ENCODE measurements at places on chromosomes 1 and 21.

DNA sequence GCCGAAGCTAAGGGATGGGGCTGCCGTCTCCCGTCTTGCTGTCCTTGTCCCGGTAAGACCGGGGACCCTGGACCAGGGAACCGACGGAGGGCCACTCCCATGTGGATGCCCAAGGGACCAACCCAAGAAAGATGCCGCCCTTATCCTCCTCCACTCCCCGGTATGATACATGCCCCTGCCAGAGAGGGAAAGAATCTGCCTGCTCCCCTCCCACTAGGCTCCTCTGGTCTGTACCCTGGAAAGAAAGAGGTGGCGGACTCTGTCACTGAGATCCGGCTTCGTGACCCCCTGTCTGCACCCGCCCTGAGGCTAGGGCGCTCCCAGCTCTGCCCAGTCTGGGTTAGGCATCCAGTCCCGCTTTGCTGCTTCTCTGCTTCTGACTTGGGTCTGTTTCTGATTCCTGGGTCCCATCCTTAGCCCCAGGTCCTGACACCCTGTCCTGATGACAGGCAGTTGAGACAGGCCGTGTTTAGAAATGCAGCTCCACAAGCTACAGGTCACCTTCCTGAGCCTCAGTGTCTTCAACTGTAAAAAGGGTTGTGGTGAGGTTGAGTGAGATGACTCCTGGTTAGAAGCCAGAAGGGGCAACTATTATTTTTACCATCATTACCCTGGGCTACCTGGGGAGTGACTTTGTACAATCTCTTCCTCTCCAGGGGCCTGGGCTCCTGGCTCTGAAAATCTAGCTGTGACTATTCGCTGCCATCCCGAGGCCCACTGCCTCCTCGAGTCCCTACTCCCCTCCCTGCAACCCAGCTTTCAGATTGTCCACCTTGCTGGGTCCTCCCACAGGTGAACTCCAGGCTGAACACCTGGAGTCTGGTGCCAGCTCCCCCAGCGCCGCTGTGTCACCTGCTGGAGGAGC is 3.7 kb downstream of the MATN1 start:
- no peak for DNase-seq

GRCh38 chr1:94501935-94502334 is 39.6 kb downstream of the F3 start:
- DNase-seq = no peak

DNA sequence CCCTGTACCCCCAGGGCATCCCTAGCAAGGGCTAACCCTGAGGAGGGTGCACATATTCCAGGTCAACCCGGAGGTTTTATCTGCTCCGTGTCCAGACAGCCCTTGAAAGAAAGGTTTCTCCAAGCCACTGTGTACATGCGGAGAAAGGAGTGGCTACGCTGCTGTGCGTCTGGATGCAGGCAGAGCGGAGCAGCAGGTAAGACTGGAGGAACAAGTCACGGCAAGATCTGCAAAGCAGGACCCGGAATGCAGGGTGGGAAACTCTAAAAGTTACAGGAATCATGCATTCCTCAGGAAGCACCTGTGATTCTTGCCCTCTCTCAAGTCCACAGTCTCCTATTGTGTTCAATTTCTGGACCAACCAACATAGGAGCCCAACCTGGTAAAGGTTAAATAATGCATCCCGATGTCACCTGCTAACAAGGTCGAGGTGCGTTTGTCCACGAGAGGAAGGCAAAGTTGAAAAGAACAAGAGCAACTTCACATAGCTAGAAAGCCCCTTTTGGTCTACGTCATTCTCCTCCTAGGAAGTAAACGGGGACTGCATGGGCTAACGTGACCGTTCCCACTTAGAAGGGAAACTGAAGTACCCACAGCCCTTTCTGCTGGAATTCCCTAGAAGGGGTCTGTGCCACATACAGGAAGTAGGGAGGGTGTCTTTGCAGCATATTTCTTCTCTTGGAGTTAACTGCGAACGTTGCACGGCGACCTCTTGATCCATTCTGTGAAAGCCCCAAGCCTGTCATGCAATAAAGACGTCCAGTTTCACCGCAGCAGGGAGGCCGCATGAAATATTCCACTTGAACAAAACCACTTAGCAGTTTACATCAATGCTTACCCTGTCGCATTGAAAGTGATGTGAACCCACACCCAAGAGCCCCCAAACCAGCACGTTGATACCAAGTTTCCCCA is 5.8 kb downstream of the TIAM1 start:
- DNase-seq = no peak

DNA sequence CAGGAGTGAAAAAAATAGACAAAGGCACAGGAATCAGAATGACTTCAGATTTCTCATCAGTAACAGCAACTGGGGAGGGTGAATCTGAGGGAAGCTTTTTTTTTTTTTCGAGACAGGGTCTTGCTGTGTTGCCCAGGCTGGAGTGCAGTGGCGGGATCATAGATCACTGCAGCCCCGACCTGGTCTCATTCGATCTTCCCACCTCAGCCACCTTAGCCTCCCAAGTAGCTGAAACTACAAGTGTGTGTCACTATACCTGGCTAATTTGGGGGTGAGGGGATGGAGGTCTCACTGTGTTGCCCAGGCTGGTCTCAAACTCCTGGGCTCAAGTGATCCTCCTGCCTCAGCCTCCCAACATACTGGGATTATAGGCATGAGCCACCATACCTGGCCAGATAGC is 10.7 kb downstream of the ARMH1 start:
- DNase-seq = no peak
